ENCODE measurements at places on chromosomes 1 and 21.

DNA sequence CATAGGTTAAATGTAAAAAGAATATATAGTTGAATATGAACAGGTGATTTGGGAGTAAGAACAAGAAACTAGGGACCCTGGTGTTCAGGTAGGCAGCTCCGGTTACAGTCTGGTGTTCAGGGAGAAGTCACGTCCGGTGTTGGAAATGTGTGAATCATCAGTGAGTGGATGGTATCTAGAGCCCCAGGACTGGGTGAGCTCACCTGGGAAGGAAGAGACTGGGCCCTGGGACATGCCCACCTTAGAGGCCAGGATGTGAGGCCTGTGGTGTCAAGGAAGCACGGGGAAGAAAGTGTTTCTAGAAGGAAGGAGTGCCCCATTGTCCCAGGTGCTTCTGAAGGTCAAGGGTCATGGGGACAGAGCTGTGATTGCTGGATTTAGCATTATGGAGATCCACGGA lies 1.5 kb upstream of the GJB3 start:
- no peak for DNase-seq

- DNase-seq, result no peak
Measured at GRCh38 chr1:8684590-8684989, 132.8 kb downstream of the RERE start.

DNA sequence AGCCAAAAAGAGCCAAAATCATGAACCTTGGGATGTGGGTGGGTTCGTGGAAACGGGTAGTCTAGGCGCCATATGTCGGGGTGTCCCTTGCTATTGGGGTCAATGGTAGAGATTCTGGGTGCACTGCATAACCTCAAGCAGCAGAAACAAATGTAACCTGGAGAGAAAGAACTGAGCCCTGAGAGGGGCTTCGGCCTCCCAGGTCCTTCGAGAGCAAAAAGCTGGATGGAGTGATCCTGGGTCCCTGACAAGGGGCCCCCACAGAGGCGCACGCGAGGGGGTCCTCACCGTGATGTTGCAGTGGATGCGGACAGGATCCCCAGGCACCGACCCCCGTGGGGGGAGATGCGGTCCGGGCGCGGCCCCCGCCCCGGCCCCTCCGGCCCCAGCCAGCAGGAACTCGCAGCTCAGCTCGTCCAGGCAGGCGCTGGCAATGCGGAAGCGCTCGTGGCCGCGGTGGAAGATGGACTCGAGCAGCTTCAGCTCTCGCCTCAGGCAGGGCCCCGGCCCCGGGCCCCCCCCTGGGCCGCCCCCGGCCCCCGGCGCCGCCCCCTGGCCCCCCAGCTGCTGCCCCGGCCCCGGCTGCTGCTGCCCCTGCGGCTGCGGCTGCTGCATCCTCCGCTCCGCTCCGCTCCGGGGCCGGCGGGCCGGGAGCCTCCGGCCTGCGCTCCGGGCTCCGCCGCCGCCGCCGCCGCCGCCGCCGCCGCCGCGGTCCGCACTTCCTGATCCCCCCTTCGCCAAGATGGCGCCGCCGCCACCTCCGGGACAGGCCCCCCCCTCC lies at the start of gene UBE2Q1:
UBE2Q1 (minus strand) TSS at position 724 of the 781 bp plus-strand sequence; CDS start at position 615, 109 bp downstream.
- no peak for DNase-seq

DNA sequence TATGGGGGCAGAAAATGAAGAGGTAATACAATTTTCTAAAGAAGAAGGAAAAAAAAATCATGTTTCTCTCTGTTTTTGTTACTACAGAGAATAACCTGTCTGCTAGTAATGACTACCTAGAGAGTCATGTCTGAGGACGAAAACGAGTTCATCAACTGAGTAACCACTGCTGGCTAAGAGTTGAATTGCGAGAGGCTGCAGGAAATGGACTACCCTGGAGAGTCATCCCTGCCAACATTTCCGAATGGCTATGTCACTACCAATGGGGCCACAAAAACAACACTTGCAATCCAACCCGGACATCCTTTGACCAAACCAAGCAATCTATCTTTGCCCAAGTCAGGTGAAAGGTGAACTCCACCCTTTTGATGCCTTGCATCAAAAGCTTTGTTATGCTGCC lies 120.6 kb downstream of the FCRL5 start:
- no peak for DNase-seq

DNA sequence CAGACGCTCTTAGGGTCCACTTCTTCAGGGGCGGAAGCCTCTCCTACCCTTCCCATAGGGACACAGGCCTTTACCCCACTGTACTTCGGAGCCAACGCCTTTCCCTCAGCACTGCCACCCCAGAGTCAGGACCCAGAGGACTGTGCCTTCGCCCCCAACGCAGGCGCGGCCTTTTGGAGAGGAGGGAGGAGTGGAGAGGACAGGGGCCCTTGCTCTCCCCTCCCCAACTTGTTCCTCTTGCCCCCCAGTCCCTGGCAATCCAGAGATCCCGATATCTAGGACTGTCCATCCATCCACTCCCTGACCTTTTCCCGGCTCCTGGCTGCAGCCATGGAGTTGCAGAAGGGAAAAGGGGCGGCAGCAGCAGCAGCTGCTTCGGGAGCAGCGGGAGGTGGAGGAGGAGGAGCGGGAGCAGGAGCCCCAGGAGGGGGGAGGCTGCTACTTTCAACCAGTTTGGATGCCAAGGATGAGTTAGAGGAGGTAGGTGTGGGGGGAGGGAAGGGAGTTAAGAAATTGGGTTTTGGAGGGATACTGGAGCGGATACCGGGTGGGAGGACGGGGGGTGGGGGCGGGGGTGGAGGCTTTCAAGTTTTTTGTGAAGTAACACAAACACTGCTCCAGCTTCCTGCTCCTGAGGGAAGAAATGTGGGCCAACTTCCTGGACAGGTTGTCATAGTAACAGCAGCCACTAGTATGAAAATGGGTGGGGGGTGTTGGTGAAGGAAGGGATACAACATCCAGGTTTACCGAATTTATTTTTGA lies 636 bp downstream of the INTS3 start:
- DNase-seq, result no peak

DNA sequence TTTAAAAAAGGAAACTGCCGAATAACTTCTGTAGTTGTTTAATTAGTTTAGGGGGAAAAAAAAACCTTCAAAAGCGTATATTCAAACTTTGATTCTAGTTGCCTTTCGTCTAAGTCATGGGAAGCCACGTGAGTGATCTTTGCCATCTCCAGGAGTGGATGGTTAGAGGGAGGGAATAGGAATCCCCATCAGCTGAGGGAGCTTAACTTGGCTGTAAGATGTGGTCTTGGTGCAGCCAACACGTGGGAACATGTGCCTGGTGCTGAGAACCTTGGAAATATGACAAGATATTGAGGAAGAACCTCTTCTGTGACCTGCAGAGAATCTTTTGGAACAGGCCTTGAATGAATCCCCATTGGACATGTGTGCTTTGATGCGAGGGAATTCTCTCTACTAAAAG lies 1.7 kb downstream of the BACE2 start:
- no peak for DNase-seq

- no peak for DNase-seq
Measured at GRCh38 chr1:165129568-165130164, 226.8 kb downstream of the LMX1A start.

DNA sequence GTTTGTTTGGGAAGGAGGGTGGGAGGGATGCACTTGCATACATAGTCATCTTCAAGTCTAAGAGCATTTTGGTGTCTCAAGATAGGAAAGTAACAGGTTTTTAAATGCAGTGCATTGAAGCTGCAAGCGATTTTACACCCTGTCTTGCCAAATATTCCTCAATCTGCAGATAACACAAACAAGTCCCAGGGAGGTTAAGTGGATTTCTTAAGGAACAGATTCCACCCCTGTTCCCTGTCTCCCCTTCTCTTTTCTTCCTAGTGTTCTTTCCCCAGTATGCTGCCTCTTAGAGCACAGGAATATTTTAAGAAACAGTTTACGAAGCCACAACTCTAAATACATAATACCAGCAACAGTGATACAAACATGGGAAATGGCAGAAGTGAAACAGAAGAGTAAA lies 389.9 kb downstream of the PLPP3 start:
- no peak for DNase-seq

DNA sequence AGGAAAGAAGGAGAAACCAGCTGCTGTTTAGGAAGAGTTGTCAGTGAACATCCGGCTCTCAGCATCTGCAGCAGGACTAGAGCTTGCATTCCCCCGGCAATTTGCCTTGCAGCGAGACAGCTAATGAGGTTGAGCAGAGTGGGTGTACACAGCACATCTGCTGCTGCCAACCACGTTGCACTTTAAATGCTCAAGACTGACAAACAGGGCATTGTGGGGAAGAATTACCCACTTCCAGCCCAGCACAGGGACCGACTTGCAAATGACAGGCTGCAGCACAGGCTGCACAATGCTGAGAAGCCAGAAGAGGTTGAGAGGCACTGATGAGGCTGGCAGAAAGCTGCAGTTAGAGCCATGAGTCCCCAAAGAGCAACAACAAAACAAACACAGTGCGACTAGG lies 47.5 kb upstream of the PLA2G2C start:
- no peak for DNase-seq

DNA sequence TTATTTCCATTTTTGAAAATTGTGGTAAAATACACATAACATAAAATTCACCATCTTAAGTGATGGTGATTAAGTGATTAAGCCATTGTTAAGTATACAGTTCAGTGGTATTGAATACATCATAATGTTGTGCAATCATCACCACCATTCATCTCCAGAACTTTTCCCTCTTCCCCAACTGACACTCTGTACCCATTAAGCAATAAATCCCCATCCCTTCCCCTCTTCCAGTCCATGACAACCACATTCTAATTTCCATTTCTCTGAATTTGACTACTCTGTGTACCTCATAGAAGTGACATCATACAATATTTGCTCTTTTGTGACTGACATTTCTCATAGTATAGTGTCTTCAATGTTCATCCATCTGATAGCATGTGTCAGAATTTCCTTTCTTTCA lies 124.8 kb downstream of the DISC1 start:
- DNase-seq, result no peak

GRCh38 chr1:210558302-210558701 lies 229.6 kb downstream of the HHAT start:
- no peak for DNase-seq

DNA sequence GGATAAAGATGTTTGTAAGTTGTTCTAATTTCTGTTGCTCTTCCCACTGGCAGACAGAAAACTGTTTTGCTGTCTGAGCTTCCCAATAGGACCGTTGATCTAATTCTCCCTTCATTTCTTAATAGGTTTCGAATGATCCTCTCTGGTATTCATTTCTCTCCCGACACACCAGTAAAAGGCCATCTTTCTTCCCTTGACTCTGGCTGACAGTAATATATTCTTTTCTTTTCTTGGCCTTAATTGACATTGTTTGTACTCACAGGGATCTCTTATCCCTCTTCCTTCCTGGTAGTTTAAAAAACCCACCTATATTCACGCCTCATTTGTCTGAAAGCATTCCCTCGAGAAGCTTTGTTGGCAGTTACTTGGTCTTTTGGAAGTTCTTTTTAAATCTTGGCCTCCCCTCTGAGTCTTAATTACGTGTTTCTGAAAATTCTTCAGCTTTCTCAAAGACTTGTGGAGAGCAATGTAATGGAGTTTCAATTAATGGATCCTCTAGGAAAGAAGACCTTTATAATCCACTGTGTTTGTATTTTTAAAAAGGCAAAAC lies 40.3 kb downstream of the MAP10 start:
- DNase-seq, result no peak

- DNase-seq, result no peak
Measured at GRCh38 chr1:161196111-161196510, 2.7 kb downstream of the ADAMTS4 start.

DNA sequence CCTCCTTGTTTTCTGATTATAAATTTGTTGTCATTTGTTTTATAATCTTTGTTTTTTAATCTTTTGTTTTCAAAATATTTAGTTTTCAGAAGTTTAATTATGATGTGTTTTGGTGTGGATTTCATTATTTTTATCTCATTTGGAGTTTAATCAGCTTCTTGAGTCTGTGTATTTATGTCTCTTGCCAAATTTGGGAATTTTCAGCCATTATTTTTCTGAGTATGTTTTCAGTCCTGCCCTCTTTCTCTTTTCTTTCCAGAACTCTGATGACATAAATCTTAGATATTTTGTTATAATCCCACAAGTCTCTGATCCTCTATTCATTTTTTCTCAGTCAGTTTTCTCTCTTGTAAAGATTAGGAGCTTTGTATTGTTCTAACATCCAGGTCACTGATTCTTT lies 89.8 kb downstream of the RHOU start:
- DNase-seq, result no peak

DNA sequence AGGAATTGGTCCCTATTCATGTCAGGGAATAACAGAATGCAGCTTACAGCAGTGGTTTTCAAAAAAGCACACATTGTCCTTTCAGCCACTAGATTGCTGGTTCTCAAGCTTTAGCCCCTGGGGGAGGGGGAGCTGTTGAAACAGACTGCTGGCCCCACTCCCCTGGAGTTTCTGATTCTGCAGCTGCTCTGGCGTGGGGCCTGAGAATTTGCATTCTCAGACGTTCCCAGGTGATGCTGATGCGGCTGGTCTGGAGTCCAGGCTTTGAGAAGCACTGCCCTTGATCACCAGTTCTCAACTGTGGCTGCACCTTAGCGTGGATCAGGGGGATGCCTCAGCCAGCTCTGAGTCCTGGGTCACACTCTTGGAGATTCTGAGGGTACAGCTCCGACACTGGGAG lies 62.7 kb upstream of the LAPTM5 start:
- no peak for DNase-seq

- no peak for DNase-seq
Measured at GRCh38 chr1:192158181-192158580, at the start of gene RGS18. TSS of gene RGS18 (plus strand) at chr1:192158462. CDS start at chr1:192158638, 176 bp downstream.

- DNase-seq, result no peak
Measured at GRCh38 chr1:70934194-70934961, 113.2 kb downstream of the PTGER3 start.

GRCh38 chr1:47564570-47564969 lies 126.7 kb downstream of the FOXD2 start:
- DNase-seq, result no peak

- DNase-seq, result no peak
Measured at GRCh38 chr1:27428316-27429028, 36.0 kb downstream of the GPR3 start.

DNA sequence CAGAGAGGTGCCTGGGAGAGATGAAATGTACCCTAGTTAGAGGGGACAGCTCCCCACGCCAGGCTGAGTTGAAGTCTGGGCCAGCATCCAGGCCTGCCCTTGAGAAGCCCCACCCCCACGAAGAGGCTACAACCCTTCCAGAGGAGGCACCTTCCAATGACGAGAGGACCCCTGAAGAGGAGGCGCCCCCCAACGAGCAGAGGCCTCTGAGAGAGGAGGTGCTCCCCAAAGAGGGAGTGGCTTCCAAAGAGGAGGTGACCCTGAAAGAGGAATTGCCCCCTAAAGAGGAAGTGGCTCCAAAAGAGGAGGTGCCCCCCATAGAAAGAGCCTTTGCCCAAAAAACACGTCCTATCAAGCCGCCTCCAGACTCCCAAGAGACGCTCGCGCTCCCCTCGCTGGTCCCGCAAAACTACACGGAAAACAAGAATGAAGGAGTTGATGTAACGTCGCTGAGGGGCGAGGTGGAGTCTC lies 3.1 kb downstream of the EVA1B start:
- DNase-seq, result no peak

DNA sequence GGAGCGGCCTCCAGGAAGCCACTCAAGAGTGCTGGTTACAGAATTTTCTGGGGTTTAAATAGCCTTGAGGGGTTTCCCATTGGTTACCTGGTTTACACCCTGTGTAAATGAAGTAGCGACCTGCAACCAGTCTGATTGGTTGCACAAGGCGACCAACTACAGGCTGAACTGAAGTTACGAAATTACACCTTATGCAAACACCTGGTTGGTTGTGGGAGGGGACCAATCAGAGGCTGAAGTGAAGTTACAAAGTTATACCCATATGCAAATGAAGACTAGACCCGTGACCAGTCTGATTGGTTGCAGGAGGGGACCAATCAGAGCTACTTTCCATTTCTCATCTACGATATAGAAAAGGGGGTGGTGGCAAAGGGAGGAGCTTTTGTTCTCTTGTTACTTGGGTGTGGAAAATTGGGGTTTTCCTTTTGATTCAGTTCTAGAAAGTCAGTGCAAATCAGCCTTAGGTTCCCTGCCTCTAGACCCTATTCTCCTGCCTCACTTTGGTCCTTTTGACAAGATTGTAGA lies 22.2 kb upstream of the C1orf174 start:
- no peak for DNase-seq

Measured in GM19239 (cell line).